Stimulated activated CD4-positive, alpha-beta T cell treated with anti-CD3 and anti-CD28 coated beads, Interleukin-15, amount 100 ng/mL, for 1 hour (primary cell): ENCODE measurements at places on chromosomes 6 and 20.

GRCh38 chr20:19560881-19561480, 197.1 kb upstream of the RIN2 start:
- DNase-seq, result no peak

DNA sequence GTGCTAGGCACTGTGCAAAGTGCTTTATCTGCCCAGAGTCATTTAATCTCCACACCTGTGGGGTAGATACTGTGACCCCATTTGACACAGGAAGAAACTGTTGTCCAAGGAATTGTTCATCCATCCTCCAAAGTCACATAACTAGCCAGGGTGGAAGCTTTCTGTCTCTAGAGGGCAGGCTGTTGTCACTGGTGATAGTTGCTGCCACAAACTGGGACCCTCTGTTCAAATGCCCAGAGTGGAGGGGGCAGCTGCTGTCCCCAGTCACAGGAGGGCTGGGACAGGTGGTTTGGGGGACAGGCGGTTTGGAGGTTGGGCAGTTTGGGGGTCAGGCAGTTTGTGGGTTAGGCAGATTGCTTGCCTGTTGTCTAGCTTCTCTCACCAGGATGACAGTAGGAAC, 16.1 kb upstream of the TMEM242 start:
- no peak for DNase-seq

DNA sequence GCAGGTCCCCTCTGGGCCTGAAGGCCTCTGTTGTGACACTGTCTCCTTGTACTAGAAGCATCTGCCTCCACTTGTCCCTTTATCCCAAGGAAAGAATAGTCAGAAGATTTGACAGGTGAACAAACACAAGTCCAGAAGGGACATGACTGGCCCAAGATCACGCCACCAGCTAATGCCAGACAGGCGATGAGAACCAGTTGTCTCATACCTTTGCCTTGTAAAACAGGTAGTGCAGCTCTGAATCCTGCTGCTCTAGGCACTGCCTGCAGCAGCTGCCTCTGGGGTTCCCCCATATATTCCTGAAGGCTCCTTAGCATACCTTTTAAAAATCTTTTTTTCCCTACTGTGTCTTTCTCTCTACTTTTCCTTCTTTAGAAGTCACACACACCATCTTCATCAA, 25.0 kb downstream of the SCAND1 start:
- DNase-seq, result no peak

GRCh38 chr6:77474286-77474956, 11.1 kb upstream of the HTR1B start:
- no peak for DNase-seq

DNA sequence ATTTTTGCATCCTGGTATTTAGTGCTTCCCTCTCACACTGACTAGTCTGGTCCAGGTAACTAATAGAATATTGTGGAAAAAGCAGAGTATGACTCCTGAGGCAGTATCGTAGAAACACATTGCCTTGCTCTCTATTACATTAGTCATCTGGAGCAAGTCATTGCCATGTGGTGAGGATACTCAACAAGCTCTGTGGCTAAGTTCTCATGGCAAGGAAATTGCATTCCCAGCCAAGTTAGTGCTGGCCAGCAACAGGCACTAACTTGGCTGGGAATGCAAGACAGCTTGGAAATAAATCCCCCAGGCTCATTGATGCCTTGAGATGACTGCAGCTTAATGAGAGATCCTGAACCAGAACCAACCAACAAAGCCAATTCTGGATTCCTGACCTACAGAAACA, 39.7 kb upstream of the HTR1B start:
- no peak for DNase-seq

DNA sequence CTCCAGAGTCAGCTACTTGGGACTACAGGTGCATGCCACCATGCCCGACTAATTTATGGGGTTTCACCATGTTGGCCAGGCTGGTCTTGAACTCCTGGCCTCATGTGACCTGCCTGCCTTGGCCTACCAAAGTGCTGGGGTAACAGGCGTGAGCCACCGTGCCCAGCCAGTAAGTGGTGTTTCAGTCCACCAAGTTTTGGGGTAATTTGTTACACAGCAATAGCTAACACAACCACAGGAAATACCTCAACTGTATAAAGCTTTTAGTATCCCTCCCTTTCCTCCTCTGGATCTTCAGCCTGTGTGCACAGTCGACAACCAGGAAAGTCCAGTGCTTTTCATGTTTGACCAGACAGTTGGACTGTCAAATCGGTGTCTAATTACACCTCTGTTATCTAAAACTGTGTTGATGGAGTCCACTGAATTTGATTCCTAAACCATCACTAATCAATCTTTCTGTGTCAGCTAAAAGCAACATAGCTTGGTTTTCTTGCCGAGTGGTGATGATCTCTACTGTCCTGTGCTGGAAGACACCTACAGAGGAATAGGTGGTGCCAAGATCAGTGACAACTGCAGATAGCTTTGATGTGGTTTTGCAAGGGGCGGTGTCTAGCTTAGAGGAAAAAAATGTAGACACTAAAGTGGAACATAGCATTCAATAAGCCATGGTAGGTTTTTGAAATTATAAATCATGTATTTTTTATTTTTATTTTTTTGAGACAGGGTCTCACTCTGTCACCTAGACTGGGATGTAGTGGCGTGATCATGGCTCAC, 22.2 kb upstream of the ZBTB2 start:
- no peak for DNase-seq

DNA sequence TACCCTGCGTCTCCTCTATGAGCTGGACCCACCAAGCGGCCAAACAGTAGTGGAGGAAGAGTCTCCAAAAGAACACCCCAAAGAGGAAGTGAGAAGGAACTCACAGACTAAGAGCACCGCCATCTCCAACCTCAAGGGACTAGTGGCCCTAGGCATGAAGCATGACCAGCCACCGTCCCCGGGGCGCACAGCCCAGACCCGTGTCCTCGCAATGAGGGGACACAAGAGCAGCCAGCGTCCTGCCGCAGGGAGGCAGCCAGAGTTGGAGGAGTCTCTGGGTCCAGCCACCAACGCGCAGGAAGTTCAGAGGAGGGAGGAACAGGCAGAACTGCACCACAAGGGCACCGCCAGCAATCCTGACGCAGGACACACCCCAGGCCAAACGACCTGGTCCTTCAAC, 72.6 kb downstream of the TAF4 start:
- no peak for DNase-seq

DNA sequence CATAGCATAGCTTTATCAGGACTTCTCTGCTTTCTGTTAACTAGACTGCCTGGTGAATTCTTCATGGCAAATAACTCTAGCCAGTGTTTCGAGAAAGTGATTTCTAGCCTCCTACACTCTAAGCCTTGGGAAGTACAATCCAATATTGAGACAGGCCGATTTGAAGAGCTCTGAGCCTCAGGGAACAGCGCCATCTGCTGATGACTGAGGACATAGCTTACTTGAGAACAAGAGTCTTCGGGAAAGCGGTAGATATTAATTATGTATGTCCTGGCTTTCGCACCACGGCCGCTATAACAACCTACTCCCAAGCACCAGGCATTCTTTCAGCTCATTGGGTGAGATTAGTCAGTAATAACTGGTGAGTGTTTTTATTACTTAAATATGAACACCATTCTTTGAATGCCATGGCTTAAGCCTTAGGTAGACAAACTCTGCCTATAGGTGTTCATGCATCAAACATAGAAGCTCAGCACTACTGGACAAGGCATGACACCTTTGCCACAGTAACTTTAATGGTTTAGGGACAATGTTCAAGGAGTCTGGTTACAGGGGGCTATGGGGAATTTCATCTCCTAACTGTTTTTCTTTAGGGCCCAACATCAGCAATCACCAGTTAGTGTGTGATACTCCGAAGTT, 518.6 kb downstream of the BMP2 start:
- no peak for DNase-seq

- DNase-seq, result no peak
These were observed 55.2 kb downstream of the SMLR1 start for GRCh38 chr6:130882370-130882769.

DNA sequence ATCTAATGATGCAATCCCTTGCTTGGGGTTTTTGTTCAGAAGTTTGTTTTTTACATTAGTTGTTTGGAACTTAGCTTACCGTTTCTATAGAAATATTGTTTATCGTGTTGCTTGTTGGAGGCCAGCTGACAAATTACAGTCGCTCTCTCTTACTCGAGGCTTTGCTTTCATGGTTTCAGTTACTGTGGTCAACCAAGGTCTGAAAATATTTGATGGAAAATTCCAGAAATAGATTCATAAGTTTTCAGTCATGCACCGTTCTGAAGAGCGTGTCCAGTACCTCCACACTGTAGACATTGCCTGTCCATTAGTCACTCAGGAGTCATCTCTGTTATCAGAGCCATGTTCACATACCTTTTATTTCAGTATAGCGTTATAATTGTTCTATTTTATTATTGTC, 47.9 kb downstream of the DEK start:
- no peak for DNase-seq

DNA sequence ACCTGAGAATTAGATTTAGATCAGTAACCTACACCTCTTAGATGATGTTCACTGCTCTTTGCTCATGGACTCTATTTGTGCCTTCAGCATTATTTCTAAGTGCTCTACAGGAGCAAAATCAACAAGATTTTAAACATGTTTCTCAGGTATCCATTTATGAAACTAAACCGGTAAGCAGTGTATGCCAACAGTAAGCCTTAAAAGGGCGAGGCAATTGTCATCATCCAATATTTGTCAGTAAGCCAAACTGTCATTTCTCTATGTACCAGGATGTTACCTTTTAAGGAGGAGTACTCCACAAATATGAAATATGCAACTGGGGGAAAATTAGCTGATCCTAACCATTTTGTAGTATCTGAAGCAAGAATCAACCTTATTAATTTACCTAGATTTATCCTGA, 69.6 kb upstream of the ZNF184 start:
- DNase-seq, result no peak

- no peak for DNase-seq
These were observed 36.9 kb upstream of the FANCE start for GRCh38 chr6:35415065-35415891.

DNA sequence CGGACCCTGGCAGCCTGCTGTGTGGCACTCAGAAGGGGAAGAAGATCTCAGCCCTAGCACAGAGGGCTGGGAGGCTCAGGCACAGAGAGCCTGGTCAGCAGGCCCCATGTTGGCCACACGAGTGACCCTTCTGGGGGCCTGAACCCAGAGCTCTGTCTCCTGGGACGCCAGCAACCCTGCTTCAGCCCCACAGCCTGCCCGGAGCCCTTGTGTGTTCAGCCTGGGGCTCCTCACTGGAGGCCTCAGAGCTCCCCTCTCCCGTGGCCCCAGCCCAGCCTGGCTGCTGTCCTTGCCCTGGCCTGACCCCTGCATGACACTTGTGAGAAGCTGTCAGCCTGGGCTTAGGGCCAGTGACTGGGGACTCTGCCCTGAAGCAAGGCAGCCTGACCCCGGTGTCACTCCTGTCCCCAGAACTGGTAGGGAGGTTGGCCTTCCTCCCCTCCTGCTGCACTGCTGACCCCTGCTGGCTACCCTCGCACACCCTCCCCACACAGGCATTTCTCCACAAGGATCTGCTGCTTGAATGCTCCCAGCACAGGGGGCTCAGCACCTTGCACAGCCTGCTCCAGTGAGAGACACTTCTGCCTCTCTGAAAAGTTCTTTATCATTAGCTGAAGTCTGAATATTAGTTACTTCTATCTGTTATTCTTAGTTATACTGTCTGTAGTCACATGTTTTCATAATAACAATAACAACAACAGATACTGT, 15.4 kb upstream of the IP6K3 start:
- no peak for DNase-seq

GRCh38 chr20:1241456-1241855, 15.6 kb downstream of the RAD21L1 start:
- no peak for DNase-seq

GRCh38 chr20:45935416-45936046, 1.0 kb downstream of the PCIF1 start:
- no peak for DNase-seq

DNA sequence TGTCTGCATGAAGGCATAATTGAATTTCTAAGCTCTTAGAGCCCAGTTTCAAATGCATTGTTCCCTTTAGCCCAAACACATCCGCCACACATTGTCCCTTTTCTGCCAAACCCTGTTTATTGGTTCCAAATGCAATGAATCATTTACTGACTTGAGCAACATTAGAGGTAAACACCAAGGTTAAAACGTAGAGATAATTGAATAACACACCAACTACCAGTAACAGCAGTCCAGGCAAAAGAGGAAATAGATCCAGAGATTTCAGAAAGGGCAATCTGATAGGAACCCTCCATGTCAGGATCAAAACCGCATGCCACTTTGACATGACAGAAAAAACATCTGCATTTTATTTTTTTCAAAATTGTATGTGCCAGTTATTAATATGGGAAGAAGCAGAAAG, 114.8 kb downstream of the PKHD1 start:
- DNase-seq, result no peak

GRCh38 chr6:56691814-56692213, 49.1 kb upstream of the DST start:
- no peak for DNase-seq

DNA sequence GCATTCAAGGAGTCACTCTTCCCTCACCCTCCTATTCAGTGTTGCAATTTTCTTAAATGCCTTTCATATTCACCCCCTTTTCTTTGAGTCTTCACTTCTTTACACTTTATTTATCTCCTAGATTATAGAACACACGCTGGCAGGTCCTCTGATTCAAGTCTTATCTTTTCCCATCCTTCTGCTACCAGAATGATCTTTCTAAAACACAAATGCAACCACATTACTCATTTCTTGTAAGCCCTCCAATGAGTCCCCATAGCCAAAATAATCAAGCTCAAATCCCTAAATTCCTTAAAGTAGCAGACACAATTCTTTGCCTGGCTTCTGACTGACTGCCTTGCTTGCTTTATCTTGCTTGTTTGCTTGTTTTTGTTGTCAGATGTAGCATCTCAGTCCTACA, 920.0 kb downstream of the TFAP2A start:
- DNase-seq, result no peak

DNA sequence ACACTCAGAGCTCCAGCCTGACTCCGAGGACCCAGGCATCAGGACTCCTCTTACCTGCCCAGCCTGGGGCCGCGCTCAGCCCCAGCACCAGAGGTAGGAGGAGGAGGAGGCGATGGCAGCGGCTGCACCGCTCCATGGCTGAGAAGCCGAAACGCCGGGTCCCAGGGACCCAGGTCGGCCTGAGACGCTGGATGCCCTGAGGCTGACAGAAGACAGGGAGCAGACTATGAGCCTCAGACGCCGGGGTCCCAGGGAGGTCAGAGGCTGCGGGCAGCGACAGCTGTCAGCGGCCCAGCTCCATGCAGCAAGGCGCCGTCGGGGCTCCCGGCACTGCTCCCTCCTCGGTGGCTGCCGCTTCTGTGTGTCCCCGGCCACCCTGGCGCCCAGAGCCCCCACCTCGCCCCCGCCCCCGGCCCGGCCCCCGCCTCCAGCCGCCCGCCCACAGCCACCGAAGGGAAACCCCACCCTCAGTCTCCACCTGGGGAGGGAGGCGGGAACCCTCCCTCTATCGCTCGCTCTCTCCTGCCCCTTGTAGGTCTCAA, at the start of gene COL11A2:
Gene COL11A2 (minus strand): TSS at position 363 of the 542 bp plus-strand sequence. CDS start 227 bp downstream, at position 136.
- no peak for DNase-seq
